ENCODE measurements at places on chromosomes 16 and 17.

- no peak for DNase-seq
Measured at GRCh38 chr17:50653738-50654137, 19.1 kb downstream of the ABCC3 start.

DNA sequence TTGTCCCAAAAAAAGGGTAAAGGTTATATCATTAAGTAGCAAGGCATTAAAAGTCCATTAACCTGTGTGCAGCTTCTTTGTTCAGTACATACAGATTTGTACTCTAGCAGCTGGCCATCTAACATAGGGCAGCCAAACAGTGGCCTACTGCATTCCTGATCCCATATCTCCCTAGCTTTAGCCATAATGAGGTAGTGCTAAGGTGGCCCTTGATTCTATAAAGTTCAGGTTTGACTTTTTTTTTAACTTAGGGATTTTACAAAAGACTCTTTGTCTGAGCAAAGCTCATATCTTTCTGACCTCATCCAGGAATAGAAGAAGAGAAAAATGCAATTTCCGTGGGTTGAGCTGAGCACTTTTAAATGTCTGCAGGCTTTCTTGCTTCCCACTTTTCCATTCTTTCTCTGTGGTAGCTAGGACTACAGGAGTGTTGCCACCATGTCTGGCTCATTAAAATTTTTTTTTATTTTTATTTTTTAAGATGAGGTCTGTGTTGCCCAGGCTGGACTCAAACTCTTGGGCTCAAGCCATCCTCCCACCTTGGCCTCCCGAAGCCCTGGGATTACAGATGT is 19.5 kb upstream of the CDC6 start:
- DNase-seq, result no peak

DNA sequence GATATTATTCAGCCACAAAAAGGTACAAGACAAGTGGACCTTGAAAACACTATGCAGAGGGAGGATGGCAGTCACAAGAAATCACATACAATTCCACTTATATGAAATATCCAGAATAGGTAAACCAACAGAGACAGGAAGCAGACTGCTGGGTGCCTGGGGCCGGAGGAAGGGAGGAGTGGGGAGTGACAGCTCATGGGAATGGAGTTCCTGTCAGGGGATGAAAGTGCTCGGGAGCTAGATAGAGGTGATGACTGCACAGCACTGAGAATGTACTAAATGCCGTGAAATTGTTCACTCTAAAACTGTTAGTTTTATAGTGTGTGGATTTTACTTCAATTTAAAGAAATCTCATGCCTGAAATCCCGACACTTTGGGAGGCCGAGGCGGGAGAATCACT is 74.2 kb upstream of the MED9 start:
- DNase-seq, result no peak

DNA sequence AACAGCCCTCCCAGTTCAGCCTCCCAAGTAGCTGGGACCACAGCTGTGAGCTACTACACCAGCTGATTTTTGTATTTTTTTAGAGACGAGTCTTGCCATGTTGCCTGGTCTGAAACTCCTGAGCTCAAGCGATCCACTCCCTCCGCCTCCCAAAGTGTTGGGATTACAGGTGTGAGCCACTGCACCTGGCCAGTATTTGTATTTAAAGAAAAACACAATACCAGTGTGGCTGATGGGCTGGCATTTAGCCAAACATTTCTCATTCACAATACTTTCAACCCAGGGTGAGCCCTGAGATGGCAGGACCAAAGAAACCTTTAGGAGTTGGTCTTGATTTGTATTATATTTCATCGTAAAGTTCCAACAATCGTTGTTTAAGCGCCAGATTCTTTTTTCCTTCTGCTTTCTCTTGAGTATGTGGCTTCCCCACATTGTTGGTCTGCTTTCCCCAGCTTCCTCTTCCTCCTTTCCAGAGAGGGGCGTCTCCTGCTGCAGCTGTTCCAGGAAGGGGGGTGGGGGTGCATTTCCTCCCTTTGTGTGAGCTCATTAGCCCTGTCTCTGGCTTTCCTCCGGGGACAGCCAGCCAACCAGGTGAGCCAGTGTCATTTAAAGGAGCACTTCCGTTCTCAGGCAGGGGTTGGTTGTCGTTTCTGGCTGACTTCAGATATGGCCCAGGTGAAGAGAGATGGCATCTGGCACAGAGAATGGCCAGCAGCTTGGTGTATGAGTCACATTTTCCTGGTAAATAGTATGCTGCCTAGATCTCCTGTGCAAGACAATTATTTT is 79.9 kb downstream of the GPRC5B start:
- DNase-seq, result peak; percentile 86

DNA sequence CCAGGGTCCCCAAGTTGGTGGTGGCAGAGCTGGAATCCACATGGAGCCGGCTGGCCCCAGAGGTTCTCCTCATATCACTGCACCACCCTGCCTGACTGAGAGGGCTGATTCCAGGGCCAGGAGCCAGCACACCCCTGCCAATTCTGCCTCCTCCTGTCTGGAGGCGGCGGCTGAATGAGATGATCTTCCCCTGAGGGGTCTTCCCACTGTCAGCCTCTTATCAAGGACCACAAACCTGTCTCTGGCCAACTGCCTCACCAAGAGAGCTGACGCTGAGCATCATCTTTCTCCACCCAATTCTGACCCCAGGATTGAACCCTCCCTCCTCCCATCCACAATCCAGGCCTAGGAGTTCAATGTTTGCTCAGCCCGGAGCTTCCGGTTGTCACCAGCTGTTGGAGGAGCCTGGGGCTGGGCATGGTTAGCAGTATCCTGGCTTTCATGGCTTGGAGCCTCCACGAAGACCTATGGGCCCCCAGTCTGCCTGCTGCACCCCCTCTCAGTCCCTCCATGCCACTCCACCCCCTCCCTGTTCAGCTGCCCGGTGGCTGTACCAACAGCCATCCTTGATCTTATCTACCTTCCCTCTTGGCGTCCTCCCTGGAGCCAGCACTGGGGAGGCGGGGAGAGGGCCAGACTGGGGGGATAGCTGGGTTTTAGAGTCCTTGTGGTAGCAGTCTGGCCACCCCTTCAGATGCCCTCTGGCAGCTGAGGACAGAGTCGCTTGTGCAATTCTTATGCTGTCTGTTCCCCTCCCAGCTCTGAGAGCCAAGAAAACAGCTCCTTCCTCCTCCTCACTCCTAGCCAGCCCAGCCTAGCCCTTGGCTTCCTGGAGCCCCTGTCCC is 25.6 kb downstream of the ABCC3 start:
- DNase-seq, result peak; percentile 76

- DNase-seq, result no peak
Measured at GRCh38 chr17:53135969-53136368, 686.8 kb upstream of the KIF2B start.

- peak; percentile 15 for DNase-seq
Measured at GRCh38 chr17:34307110-34307509, 12.1 kb upstream of the CCL8 start.

DNA sequence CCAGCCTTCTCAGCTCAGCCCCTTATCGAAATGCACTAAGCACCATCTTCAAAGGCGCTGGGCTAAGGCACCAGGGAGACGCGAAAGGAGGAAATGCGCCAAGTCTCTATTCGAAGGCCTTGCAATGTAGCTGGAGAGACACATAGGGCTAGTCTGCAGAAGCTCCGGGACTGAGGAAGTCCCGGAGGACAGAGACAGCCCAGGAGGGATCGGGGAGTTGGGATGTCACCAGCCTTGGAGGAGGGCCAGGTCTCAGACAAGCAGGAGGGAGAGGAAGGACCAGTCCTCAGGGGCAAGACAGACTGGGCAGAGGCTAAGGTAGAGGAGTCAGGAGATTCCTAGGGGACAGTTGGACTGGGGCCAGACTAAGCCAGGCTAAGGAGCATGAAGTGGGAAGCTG is 8.5 kb downstream of the C17orf100 start:
- peak; percentile 51 for DNase-seq
